ENCODE measurements at places on chromosomes 4 and X.
A peak's percentile ranks its signal among the peaks of the same experiment; 100 is the strongest.

DNA sequence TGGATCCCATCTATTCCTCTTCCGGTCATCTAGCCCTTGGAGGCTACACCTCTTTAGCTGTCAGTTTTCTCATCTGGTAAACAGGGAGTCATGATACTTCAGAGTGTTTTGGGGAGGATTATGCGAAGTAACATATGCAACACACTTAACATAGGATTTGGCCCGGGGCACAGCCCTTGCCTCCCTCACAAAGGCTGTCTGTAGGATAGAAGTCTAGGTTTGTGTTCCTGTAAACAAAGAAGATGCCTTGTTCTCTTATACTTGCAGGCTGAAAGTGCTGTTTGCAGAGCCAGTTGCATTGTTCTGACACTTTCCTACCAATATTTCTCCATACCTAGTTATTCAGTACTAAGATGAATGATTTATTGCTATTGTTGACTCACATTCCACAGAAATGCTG lies 2.2 kb upstream of the APELA start:
- DNase-seq, result no peak

GRCh38 chrX:13223868-13224567 lies 95.8 kb downstream of the ATXN3L start:
- peak; percentile 96 for DNase-seq

DNA sequence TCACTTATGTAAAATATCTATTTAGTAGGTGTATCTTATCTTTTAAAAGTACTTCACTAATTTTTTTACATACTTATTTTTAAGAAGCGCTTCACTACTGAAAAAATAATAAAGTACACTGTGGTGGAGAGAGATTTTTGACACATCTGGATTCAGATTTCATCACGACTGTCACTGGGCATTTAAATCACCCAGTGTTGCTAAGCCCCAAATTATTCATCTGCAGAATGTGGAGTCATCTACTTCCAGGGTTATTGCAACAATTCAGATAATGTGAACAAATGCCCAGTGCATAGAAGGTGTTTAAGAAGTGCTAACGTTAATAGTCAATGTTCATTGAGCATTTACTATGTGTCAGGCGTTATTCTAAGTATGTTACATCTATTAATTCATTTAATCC lies 41.8 kb downstream of the AASDH start:
- DNase-seq, result no peak

DNA sequence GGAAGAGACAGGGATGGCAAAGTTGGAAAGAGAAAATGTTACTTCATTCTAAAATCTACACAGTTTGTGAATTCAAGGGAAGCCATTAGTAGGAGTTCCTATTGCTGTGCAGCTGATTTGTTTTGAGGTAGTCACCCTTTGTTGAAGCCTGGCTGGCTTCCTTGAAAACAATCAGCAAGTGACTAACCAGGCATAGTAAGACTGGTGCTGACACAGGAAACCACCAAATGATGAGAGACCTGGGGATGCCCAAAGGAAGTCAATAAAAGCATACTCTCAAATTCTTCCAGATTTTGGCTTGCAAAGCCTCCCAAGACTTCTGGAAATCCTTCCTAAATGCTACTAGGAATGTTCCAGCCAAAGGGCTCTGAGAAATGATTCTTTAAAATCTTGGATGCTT lies 23.9 kb upstream of the PRDM8 start:
- DNase-seq, result peak; percentile 69

GRCh38 chrX:115462406-115462805 lies 98.6 kb upstream of the PLS3 start:
- DNase-seq, result peak; percentile 8

GRCh38 chrX:50081282-50081889 lies 119.4 kb downstream of the AKAP4 start:
- peak; percentile 49 for DNase-seq

DNA sequence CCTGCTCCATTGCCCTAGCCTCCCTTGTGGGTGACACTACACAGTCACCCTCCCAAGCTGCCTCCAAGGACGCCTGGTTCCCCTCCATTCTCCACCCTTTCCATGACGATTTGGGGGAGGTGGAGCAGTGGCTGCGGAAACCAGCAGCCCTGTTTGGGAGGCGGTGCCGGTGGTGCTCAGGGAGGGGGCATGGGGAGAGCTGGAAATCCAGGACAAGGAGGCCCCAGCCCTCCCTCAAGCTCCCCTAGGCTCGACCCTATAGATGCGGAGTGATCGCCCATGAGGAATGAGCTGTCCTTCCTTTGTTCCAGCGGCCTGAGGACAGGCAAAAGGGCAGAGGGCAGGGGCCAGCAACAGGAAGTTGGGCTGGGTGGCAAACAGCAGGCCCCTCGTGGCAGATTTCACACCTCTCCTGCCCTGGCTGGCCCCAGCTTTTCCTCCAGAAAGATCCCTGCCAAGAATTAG lies 3.6 kb upstream of the RENBP start:
- no peak for DNase-seq

GRCh38 chrX:69149466-69150280 lies 15.6 kb downstream of the PJA1 start:
- DNase-seq, result no peak

Measured in fibroblast of pulmonary artery (primary cell).